ENCODE measurements at places on chromosomes 11 and 22.

- DNase-seq, result no peak
Measured at GRCh38 chr11:102268985-102269470, 48.3 kb upstream of the BIRC3 start.

GRCh38 chr11:19924311-19924710, 211.7 kb downstream of the NAV2 start:
- DNase-seq, result no peak

- no peak for DNase-seq
Measured at GRCh38 chr11:69041516-69041915, 7.2 kb upstream of the TPCN2 start.

- peak; percentile 80 for DNase-seq
Measured at GRCh38 chr11:65036931-65037330, 4.1 kb upstream of the SAC3D1 start.

- no peak for DNase-seq
Measured at GRCh38 chr11:59174664-59175033, 2.7 kb downstream of the DTX4 start.

- DNase-seq, result no peak
Measured at GRCh38 chr11:114845766-114846415, 167.6 kb downstream of the NXPE2 start.
